Memory B cell (primary cell): ENCODE measurements at places on chromosomes 3 and 15.

DNA sequence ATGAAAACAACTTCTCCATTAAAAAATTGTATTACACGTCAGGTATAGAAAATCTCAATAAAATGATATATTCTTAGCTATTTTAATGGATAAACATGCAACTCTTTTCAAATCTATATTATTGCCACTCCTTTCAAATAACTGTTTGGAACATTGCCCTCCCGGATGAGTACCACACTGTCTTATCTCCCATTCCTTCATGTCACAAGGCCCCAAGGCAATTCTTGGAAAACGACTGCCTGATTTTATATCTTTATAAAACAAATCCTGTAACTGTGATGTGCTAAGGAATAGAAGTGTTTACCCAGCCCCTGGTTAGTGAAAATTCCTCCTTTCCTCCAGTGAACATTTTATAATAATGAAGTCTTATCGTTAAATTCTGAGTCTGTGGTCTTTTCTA is 6.2 kb upstream of the ZNF619 start:
- no peak for DNase-seq

DNA sequence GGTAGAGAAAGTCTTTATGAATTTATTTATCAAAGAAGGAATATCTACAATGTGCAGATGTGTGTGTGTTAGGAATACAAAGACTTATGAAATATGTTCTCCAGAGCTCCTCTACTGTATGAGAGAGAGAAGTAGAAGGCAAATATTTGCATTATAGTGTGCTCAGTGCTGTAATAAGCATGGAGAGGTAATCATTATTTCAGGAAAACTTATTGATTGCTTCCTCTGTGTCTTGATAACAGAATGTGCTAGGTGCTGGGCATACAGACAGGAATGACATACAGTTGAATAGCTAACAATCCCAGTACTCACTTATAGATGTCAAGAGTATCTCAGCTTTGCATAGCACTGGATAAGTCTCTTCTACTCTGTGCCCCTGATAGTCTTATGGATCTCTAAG is 30.2 kb downstream of the ATG7 start:
- DNase-seq, result no peak

- DNase-seq, result no peak
Observed at GRCh38 chr3:178512647-178513046, 23.6 kb upstream of the KCNMB2 start.

DNA sequence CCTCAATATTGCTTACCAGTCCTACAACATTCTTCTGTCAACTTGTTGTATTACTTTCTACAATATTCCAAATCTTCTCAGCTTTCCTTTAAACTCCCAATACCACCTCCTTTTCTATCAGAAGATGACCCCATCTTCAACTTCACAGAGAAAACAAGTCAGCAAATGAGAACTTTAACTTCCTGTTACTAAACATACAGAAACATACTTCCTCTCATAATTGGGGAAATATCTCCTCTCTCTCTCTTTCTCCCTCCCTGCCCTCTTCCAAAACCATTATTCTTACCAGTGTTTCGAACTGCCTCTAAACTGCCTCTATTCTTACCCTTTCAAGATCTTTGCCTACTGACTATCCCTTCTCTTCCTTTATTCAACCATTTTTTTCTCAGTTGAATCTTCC is 1.8 kb upstream of the SNAP23 start:
- DNase-seq, result no peak

- DNase-seq, result no peak
Observed at GRCh38 chr15:101349047-101349951, 54.3 kb upstream of the SNRPA1 start.

- DNase-seq, result no peak
Observed at GRCh38 chr3:172192830-172193415, 153.5 kb downstream of the FNDC3B start.

DNA sequence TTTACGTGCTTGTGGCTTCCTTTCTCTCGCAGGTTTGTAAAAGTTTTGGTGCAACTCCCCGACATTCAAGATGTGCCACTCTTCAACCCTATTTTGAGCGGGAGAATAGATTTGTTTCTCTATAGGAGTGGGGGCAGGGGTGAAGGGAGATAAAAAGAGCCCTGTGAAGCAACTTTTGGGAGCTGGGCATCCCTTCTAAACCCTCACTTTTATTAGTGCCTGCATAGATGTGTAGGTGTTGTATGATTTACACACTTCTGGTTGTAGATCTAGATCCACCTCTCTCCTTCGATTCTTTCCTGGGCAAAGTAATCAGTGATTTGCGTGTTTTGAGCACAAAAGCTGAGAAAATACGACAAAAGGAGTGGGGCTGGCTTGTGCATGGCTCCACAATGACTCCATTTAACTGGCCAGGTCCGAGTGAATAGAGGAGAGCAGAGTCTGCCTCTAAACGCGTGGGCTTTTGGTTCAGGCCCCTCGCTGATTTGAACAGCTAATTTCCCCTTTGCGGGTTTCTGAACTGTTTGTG is 17.7 kb downstream of the SOX2 start:
- DNase-seq, result no peak

- no peak for DNase-seq
Observed at GRCh38 chr3:72230774-72231379, 445.9 kb upstream of the PROK2 start.

DNA sequence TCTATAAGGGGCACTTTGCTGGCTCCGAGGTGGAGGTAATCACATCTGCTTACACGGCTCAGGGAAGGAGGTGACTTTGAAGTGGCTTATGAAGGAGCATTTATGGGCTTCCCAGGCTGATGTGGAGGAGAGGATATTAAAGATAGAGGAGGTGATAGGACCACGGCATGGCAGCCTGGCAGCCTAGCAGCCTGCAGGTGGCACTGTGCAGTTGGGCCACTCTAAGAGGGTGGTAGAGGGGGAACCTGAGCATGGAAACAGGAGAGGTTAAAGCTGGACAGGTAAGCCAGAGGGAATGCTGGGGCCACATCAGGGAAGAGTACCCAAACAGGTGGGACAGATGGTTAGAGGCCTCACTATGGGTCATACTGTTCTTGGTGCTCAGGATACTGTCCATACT is 375.0 kb downstream of the WDR72 start:
- DNase-seq, result no peak

DNA sequence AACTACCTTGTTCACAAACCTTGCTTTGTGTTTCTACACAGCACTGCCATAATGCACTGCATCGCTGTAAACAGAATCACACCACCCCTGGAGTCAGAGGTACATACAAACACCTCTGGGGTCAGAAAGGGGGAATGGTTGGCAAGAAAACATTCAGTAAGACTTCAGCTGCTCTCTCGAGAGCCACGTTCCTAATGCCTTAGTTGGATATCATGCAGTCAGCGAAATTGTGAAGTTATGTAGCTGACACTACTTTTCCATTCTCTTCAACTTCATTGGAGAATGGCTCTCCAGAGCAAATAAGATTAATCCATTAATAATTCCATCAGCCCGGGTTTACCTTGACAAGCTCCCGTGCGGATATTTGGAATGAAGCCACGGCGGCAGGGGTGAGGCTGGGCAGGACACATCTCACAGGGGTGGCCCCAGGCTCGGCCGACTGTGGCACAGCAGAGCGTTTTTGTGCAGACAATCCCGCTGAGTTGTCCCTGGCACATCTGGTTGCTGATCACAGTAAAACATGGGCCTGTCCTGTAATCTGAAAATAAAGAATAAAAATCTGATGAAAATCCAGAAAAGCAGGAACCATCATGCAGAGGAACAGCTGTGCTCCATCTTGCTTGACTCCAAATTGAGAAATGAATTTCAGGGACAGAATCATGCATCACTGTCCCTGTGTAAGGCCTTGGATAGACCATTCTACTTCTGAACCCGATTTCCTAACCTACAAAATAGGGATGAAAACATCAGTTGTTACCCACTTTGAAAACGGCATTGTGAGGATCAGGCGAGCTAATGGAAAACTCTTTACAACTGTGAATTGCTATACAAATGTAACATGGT is 108.0 kb downstream of the FBN1 start:
- no peak for DNase-seq

DNA sequence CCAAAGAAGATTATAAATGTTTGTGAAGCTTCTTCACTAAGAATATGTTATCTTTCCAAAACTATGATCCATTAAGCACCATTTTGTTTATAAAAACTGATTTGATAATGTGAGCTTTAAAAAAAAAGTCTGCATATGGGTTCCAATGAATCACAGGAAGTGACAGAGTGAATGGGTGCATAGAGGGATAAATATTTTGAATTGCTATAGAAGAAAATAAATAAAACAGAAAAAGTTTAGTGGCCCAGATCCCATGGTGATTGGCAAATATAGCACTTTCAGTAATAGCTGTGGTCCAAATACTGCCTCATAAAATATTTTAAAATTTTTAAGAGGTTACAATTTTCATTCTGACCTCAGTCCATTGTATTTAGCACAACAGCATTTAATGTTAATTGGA is 19.2 kb downstream of the CPA3 start:
- DNase-seq, result no peak

DNA sequence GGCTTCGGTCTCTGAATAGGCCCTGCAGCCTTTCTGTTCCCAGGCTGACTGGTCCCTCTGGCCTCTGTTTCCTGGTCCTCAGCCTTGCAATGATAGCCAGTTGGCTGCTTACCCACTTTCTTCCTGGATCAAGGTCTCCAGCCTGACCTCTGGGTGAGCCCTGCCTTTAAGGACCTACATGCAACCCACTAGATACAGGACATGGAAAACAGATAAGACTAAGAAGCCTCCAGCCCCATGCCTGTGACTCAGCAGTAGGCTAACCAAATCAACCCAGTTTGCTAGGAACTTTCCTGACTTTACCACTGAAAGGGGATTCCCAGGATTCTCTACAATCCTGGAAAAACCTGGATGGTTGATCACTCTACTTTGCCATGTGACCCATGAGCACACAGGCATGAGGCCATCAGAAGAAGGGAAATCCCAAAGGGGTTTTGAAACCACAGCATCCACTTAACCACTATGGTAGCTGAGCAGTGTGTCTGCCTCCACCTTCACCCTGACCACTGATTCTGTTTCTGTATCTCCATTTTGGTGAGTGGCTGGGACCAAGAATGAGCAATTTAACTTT is 188.1 kb downstream of the CHST2 start:
- DNase-seq, result no peak

- DNase-seq, result peak; percentile 5
Observed at GRCh38 chr3:133884054-133884886, 11.4 kb downstream of the RAB6B start.

DNA sequence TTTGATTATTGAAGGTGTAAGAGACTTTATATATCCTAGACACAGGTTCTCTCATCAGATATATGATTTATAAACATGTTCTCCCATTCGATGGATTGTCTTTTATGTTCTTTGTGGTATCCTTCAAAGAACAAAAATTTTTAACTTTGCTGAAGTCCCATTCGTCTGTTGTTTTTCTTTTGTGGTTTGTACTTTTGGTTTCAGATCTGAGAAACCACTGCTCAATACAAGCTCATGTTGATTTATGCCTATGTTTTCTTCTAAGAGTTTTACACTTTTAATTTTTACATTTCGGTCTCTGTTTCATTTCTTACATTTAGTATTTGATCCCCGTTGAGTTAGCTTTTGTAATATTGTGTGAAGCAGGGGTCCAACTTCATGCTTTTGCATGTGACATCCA is 103.3 kb upstream of the SPRED1 start:
- DNase-seq, result no peak

- DNase-seq, result no peak
Observed at GRCh38 chr3:18345015-18345367, 80.1 kb downstream of the SATB1 start.

DNA sequence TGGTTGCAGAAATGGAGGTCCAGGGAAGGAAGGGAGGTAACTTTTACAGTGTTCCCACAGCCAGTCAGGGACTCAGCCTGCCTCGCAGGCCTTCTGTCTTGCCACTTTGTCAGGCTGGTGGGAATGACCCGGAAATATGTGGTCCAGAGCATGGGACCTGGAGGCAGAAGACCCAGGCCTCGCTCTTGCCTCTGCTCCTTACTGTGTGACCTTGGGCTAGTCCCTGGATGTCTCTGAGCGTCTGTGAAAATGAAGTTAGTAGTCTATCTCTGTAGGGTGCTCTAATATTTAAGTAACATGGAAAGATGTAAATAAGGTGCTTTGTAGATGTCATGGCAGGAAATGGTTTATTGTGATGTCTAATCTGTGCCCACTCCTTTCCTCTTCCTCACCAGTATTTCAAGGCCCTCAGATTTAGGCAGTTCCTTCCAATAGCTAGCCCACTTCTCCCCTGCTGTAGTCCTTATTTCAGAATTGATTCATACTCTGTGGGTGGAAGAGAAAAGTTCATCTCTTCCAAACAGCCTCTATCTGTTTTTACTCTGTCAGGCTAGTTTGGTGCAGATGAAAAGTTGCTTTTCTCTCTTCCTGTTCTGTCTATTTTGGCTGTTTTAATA is 9.1 kb downstream of the CORO2B start:
- no peak for DNase-seq

- no peak for DNase-seq
Observed at GRCh38 chr15:74866090-74866489, 7.1 kb downstream of the SCAMP2 start.

DNA sequence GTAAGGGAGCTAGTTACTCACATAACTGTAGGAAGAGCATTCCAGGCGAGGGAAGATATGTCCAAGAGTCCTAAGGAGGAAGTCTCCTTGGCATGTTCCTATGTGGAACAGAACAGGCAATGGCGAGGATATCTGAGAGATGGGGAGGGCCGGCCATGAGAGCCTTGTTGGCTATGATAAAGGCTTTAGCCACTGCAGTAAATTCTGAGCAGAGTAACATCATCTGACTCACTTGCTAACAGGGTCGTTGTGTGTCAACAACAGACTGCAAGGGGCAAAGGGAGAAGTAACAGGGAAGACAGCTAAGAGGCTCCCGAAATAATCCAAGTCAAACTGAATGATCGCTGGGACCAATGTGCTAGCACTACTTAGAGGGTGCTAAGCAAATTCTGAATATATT is 21.6 kb downstream of the SFMBT1 start:
- no peak for DNase-seq

- no peak for DNase-seq
Observed at GRCh38 chr3:15280853-15281532, 51.4 kb downstream of the SH3BP5 start.

DNA sequence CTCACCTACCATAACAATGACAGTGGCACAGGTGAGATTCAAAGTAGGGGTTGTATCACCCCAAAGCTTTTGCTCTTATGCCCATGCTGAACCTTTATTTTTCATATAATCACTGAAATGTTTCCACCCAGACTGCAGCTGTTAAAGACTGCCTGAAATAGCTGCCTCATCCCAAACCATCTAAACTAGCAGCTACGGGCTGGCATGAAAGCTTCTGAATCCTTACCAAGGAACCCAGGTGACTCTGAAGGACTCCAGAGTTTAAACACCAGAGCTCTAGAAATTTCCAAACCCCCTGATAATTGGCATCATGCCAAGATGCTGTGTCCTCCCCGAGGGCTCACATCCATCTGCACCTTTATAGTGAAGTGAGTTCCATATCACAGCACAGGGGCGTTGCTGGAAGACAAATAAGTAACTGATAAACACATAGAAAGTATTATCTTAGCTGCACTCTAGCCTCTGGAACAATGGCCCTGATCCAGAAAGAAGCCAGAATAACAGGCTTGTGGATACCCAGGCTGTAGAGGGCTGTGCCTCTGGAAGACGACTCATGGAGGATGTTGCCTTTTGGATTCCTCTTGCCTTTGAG is 238.9 kb downstream of the CADPS start:
- no peak for DNase-seq

GRCh38 chr15:69663441-69663840 is 210.8 kb downstream of the RPLP1 start:
- DNase-seq, result no peak

- no peak for DNase-seq
Observed at GRCh38 chr3:171845481-171846284, 2.5 kb downstream of the TMEM212 start.

GRCh38 chr3:174441588-174442301 is 417.4 kb upstream of the NAALADL2 start:
- no peak for DNase-seq
